ENCODE measurements at places on chromosomes 7 and 10.
A peak's percentile ranks its signal among the peaks of the same experiment; 100 is the strongest.

GRCh38 chr7:94182721-94183120 lies 178.6 kb upstream of the BET1 start:
- DNase-seq = no peak

- no peak for DNase-seq
Observed at GRCh38 chr10:77974396-77975074, 48.0 kb upstream of the DLG5 start.

DNA sequence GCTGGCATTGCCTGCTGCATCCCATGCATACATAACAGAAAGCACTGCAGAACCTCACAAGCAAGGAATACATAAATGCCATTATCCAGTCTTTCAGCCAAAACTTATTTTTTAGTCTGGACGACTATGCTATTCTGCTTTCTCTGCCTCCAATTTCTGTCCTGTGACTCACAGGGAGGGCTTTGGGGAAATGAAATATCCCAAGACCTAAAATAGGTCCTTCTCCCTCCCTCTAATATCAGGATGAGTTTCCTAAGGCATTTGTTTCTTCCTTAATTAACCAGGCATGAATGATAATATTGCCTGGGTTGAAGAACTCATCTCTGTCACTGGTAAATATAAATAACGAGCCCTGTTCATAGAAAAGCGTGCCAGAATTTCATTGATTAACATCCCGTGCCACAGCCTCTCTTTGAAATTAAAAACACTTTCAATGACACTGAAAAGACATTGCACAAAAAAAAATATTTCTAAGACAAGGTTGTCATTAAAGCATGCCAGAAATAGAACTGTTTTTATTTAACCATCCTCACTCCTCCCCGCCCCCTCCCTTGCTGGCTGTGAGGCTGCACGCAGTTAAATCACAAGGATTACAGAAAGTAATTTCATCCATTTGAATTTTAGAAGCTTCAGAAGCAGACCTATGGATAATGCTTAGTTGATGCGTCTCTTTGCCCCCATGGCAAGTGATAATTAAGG lies 103.0 kb upstream of the ANKRD1 start:
- DNase-seq = no peak

- DNase-seq = no peak
Observed at GRCh38 chr10:28601012-28601411, 68.1 kb downstream of the WAC start.

- no peak for DNase-seq
Observed at GRCh38 chr7:129055861-129056464, 1.1 kb upstream of the TNPO3 start.

DNA sequence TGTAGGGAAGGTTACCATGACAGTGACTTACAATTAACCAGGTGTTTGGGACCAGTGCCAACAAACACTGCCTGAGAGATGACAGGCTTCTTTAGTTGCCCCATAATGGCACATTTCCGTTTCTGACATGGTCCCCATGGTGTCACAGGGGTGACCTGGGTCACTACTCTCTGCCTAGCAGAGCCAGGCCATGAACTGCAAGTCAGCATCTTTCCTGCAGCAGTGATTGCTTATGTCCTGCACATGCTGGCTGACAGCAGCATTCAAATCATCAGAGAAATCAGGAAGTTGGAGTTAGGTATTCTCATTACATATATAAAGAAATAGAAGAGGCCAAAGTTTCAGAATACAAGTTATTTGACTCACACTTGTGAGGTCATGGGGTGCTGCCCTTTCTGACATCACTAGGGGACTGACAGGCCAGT lies 47.1 kb upstream of the ZNRF2 start:
- DNase-seq = peak; percentile 63

- no peak for DNase-seq
Observed at GRCh38 chr10:62297857-62298256, 29.2 kb upstream of the RTKN2 start.

DNA sequence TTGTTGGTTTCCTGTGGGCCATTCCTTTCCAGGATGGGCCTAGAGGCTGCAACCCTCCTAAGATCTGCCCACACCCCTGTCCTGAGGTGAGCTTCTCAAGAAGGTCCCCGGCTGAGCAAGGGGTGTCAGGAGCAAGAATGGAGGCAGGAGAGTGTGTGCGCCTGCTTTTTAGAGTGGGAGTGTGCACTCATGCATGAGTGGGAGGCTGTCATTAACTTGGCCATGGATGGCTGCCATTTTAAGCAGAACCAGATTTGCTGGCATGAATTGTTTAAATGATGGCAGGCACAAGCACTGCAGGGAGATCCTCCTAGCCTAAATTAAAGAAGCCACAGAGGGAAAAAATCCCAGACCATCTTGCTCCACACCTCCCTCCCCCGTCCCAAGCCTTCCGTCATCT lies 2.9 kb upstream of the SGPL1 start:
- no peak for DNase-seq

DNA sequence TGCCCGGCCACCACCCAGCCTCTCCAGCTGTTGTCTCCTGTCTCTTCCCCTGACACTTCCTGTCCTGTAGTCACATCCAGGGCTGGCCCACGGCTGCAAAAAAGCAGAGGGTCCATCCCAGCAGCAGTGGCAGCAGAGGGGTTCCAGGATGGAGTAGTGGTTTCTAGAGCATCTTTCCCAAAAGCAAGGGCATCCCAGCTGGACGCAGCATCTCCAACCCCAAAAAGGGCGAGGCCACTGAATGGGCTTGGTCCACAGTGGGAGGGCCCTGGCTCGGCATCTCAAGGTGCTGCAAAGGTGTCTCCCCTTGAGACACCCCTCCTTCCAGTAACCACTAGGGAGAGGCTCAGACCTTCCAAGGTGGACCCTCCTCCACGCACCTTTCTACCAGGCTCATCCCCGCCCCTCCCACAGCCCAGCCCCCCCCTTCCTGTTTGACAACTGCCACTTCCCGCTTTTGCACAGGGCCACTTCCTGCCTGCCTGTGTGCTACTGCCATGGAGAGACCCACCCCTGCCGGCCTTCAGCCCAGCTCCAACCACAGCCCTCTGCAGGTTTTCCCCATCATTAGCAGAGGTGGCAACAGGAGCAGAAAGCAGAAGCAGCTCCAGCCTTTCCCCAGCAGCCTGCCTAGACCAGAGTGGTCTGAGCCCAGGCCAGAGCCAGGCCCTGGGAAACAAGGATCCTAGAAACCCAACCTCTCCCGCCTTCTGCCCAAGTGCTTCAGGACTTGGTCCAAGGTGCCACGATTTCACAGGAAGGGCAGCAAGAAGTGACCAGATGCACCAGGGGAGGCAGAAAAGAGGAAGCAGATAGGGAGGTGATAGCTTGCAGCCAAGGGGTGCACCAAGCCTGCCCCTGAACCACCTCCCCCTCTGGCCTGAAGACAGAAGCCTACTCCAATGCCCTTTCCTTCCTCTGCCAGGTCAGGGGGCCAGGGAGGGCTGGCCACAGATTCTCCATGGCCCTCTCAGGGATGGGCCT lies 8.6 kb downstream of the CAMK2G start:
- DNase-seq = no peak

DNA sequence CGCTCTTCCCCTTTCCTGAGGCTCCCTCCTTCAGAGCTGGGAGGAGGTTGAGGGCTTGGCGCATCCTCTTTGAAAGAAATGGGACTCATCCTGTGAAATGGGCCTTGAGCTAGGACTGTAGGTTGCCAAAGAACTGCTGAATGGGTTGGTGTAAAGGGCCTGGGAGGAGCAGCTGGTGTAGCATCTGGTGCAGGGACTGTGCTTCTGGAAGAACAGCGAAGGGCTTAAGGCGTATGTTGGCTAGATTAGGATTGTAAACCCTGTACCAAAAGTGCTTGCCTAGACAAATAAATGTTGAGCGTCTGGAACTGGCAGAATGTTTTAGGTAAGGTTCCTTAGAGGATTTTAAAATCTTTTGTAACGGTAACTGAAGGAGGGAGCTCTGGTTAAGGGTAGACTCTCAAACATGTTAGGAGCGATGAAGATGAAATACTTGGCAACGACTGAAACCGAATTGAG lies 563 bp downstream of the STAM start:
- no peak for DNase-seq

- peak; percentile 89 for DNase-seq
Observed at GRCh38 chr7:128705891-128706333, 33.2 kb upstream of the CALU start.

DNA sequence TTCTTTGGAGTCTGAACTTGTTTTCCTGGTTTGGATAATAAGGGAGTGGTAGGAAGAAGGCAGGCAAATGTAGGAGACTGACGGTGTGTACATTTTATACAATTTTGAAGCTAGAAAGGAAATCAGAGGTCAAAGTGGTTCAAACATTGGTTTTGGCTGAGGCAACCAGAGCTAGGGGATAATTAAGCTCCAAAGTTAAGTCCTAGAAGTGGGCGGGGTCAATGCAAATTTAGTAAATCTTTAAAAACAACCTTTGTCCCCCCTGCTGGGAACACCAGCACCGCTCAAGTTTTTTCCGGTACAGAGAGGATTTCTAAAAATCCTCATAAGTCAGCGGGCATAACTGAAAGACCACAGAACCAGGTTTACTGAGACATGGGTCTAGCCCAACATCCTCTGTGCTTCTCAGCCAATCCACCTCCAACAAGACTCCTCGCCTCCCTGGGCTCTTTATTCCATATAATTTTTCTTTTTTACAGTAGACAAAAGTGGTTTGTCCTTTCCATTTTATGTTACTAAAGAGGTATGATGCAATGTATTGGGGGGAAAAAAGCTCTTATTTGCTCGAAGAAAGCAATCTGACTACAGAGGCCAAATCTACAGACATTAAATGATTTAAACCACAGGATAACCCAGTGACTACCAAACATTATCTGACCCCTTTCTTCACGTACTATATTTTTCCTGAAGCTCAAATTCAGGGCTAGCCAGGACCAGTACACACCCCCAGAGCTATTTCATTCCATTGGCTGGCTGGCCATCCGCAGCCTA lies 1.6 kb downstream of the GLUD1 start:
- peak; percentile 5 for DNase-seq

DNA sequence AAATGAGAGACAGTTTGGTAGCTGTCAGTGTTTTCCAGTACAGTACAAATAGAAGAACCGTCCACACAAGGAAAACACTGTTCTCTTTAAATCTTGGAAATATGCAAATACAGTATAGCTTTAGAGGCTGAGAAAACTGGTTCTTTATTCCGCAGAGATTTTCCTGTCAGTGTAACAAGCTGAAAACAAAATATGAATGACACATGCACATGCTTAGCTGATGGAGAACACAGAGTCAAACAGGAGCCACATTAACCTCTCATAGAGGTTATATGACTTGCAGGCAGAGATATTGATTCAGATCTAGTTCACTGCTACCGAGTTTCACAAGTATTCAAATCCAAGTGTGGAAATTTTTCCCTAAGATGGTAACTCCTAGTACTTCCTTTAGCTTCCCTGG lies 135.2 kb upstream of the C1QL3 start:
- DNase-seq = no peak

Data from NCI-H1105 treated with DMSO at 0.1 percent for 48 hours (cell line).